Glomerular endothelial cell (primary cell): ENCODE measurements at places on chromosomes 4 and X.
A peak's percentile ranks its signal among the peaks of the same experiment; 100 is the strongest.

DNA sequence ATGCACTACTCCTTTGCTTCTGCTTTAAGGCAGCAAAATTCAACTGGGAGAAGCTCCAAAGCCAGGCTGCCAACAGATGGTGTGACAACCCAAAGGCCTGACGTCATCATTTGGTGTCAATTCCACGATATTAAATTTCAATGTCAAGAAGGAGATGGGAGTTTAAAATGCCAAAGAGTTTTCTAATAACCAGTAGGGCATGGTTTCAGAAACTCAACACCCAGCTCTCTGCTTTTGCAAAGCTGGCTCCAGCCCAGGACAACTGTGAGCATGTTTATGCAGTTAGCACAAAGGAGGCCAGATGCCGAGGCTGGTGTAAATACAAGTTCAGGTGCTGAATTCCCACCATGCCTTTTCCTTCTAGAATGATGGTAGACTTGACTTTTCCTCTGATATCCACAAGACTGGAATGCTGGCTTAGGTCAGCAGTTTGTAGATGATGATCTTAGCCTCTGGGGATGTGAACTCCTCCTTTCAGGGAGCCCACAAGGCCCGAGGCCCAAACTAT is 67.3 kb downstream of the AFAP1 start:
- no peak for DNase-seq

- no peak for DNase-seq
Measured at GRCh38 chrX:149504226-149504914, 736 bp downstream of the IDS start.

DNA sequence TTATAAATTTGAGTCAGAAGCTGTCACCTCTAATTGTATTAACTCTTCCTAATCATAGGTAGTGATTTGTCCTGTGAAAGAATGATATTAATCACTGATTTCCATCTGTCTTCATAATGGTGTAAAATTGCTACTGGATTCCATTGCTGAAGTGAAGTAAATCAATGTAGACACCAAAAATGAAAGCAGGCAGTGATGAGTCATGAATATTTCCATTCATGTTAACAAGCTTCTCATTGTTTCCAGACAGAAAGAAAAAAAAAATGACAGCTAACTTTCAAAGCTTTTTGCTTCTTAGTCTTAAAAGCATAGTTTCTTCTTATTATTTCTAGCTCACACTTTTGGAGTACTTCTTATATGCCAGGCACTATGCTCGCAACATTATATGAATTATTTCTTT is 21.5 kb downstream of the FAM114A1 start:
- no peak for DNase-seq

DNA sequence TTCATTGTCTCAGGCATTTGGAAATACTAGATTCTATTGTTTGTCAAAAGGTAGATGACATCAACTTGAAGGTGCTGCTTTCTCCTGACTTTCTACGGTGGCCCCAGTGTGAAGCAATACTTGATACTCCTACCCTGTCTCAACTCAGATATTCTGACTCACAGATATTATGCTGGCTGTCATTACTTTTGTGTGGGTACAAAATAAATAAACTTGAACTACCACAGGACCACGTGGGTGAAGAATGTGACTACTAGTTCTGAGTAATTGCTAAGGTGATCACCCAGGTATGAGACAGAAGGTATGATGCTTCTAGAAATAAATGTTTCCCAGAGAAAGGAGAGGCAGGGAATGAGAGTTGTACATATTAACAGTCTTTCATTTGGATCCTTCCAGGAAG is 275.3 kb upstream of the SPOCK3 start:
- no peak for DNase-seq

- no peak for DNase-seq
Measured at GRCh38 chr4:82104578-82104977, 269.2 kb downstream of the HNRNPD start.

DNA sequence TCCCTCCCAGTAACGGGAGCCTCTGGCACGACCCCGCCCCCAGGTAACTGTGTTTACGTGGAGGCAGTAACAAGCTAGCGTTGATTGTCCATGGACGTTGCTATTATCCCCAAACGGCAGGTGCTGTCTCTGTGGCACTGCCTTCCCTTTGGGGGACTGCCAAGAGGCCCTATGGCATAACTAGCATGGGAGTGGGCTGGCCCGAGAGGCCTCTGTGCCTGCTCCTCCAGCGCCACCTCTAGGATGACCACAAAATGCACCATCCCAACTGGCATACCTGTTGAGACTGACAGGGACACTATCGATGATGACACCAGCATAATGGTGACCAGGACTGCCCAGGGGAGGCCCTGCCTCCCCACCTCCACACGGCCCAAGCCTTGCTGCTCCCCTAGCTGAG is 1.5 kb downstream of the SRPK3 start:
- DNase-seq: no peak

DNA sequence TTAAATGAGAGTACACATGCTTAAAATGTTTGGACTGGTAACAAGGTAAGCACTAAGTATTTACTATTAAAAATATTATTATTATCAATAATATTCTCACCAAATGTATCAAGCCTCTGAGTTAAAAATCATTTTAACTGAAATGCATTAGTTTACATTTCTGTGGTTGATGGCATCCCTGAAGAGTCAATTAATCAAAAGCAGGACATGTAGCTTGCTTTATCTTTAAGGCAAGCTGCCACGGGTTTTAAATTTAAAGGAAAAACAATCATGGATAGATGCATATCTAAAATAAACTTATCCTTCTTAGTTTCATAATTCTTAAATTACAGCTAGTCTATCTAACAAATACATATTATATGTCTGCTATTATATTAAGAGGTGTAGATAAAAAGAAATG is 584.8 kb upstream of the INTU start:
- DNase-seq: no peak

- DNase-seq: no peak
Measured at GRCh38 chr4:175127314-175127713, 209.2 kb downstream of the ADAM29 start.

DNA sequence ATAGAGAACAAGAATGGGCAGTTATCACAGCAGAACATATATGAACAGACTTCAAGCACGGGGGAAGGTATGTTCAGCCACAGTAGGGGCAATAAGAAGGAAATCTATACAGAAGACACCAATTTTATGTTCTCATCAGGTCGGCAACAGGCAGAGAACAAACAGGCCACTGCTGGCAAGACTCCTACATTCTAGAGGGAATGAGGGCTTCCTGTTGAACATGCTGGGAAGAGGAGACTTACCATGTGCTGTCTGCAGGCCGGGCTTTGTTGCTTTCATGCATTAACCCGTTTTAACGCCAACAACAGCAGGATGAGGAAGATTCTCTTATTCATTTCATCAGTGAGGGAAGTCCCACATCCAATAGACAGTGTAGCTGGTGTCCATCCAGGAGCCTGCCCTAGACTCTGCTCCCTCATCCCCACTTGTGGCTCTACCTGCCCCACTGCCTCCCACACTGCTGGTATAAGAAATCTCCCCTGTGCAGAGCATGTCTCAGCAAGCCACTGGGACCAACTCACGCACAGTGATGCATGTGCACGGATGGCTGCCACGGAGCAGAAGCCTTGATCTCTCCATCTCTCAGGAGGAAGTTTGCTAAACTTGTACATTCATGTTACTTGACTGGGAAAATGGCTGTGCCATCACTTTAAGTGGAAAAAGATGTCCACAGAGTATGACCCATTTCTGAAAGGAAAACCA is 84.5 kb downstream of the ACOX3 start:
- DNase-seq: no peak

DNA sequence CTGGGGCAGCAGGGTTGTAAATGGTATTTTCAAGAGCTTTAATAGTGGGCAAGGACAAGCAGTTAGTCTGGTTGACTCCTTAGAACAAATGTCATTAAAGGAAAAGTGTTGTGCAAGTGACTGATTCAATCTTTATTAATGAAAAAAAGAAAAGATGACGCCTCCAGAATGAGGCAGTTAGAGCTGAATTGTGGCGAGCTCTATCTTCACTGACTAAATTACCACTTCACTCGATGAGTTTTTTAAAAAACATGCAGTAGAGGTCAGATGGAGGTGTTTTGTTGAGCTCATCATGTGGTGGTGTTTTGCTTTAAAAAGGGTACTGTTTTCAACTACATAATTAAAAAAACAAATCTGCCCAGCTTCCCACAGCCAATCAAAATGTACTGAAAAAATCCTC is 28.1 kb upstream of the TENM3 start:
- DNase-seq: no peak

- DNase-seq: no peak
Measured at GRCh38 chrX:119646515-119646914, 40.3 kb upstream of the NKRF start.

DNA sequence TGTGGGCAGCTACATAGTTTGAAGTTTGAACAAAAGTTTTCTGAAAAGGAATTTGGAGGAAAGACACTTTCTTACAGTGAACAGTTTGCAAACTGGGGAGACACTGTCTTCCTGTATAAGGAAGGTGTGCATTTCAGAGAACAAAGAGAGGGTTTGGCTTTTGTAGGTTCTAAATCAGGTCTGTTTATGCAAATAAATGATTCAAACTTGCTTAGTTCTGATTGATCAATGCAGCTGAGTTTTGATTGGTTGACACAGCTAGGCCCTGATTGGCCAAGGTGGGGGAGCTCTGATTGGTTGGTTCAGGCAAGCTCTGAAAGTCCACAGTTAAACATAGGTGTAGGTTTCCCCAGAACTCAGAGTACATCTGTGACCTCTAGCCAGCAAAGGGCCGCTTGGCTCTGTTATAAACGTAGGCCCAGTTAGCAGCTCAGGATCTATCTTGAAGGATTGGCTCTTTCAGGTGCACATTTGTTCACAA is 63.0 kb upstream of the ENPP6 start:
- no peak for DNase-seq

DNA sequence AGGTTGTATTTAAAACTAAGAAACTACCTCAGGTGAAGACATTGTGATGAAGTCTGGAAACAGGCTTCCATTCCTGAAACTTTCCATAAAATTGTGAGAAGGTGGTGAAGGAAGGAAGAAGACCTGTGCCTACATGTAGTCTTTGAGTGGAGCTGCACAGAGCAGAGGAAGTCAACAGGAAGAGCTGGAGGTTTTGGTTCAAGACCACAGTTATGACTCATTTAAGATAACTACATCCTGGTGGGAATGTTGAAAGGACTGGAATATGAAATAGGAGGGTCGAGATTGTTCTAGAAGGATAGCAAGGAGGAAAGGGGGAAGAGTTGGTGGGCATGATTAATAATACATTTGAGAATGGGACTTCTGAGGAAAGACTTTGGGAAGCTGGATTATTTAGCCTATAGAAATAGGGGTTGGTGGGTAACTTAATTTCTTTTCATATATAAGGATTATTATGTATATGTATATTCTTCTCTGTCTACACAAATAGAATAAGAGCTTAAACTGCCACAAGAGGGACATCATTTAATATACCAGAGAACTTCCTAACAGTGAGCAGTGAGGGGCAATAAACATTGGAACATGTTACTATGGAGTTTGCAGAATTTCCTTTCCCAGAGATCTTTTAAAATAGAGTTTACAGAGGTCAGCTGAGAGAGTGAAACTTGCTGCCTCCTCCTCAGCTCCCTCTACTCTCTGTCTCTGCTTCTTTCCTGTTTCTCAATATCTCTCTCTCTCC is 23.5 kb downstream of the AWAT2 start:
- DNase-seq: no peak

DNA sequence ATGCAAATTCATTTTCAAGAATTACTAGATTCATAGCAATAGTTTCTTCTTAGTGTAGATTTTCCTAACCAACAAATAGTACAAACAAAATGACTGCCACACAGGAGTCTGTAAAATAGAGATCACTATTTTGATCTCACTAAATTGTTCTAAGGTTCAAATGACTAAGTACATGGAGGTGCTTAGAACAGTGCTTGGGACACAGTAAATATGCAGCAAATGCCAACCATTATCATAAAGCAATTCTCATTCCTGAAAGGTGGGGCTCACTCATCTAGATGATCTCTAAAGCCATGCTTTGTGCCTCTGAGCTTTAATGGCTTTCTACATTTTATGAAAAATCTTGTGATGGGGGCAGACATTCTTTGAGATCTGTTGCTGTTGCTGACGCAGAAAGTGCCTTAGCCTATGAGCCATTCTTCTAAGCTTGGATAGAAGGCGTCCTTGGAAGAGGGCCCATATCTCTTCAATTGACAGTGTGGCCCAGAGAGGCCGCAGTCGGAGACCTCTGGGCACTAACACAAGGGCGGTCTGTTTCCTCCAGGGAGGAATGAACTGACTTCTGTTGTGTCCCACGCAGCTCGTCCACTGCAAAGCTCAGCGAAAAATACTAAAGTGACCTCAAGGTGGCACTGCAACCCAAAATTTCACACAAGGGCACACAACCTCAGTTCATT is 23.5 kb downstream of the TLR10 start:
- peak; percentile 22 for DNase-seq

- no peak for DNase-seq
Measured at GRCh38 chr4:152480901-152481300, 55.0 kb downstream of the FBXW7 start.

- DNase-seq: no peak
Measured at GRCh38 chrX:71909956-71910355, 689 bp upstream of the NHSL2 start.

- no peak for DNase-seq
Measured at GRCh38 chrX:125744914-125745313, 421.2 kb downstream of the DCAF12L2 start.

DNA sequence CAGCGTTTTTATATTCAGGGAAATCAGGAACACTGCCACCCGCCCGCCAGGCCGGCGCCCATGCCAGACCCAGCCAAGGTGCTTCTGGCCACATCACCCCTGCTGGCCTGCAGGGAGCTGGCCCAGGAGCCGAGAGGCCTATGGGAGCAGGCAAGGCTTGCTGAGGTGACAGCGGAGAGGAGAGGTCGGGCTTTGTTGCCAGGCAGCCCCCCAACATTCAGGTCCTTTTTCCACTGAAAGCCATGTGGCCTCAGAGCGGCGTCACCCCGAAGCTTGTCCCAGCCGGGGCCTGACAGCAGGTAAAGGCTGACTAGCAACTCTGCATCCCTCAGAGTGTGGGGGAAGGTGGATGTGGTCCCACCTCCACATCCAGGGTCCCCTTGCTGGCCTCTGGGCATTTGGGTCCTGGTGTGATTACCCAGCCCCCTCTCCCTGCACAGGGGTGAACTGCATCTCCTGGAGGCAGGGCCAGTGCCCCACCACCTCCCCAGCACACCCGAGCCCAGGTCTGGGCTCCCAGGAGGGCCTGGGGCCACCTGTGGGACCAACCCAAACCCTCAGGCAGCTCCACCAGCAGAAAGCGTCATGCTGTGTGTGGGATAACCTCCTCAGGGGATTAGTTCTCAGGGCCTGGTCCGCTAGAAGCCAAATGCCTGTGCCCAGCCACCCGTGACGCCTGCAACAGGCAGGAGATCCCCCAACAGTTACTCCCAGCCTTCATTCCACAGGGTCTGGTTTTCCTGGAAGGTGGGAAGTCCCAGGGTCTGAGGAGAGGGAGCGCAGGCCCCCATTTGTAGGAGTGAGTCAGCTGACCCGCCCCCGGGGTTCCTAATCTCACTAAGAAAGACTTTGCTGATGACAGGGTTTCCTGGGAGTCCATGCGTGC is at the start of gene PDE6B:
TSS of gene PDE6B (plus strand) at position 869 of the 886 bp plus-strand sequence. CDS start 54 bp downstream, outside the sequence.
- no peak for DNase-seq

- DNase-seq: no peak
Measured at GRCh38 chrX:35115205-35115604, 172.6 kb downstream of the FAM47B start.

DNA sequence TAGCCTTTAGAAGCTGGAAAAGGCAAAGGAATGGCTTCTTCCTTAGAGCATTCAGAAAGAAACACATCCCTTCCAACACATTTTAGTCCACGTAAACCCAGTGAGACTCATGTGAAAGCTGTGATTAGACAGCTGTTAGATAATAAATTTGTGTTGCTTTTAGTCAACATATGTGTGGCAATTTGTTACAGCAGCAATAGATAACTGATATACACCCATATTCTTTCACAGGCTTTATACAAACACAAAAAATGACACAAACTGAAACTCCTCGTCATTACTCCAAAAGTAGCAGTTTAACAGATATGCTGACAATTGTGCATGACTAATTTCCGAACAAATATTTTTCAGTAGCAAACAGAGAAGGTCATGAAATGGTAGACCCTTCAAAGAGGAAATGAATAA is 65.3 kb downstream of the ANTXR2 start:
- DNase-seq: no peak
